ENCODE measurements at places on chromosomes 12 and 14.

GRCh38 chr12:65005716-65006115, 115.4 kb downstream of the WIF1 start:
- DNase-seq: no peak

DNA sequence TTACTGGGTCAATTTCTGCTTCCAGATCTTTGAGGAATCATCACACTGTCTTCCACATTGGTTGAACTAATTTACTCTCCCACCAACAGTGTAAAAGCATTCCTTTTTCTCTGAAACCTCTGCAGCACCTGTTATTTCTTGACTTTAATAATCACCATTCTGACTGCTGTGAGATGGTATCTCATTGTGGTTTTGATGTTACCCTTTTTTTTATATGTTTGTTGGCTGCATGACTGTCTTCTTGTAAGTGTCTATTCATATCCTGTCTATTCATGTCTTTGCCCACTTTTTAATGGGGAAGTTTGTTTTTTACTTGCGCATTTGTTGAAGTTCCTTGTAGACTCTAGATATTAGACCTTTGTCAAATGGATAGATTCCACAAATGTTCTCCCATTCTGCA, 324.9 kb downstream of the NAV3 start:
- DNase-seq: no peak

DNA sequence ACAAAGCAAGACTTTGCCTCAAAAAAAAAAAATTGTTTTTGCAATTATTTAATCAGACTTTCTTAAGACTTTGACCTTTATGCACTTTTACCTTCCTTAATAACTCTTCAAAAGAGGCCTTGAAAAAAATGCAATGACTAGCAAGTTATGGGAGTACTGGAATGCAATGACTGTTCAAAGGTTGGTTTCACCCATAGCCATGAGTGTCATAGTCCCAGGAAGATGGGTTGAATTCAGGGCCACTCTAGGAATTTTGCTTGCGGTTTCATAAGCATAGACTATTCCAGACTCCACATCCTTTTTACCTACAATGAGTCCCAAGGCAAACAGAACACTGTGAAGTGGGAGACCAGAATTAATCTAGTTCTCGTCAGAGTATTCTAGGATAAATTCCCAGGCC, 29.4 kb upstream of the DENND5B start:
- no peak for DNase-seq

- DNase-seq: no peak
Measured at GRCh38 chr14:70770490-70770889, 38.8 kb downstream of the MAP3K9 start.

GRCh38 chr12:47617476-47617875, 88.4 kb downstream of the RPAP3 start:
- no peak for DNase-seq

DNA sequence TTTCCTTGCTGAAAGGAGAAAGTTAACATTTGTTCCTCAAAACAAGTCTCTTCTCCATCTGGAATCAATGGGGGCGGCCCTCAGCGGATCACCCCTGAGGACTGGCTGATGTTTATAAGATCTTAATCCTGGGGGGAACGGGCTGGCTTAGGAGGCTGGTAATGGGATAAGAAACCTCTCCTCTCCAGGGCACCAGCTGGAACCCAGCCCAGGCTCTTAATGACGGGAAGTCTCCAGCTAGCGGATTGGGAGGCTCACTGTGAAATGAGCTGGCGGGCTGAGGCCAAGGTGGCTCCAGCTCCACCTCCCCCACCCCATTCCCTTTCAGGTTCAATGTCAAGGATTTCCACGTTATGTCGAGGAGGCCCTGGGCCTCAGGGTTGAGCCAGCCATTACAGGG, 1133.0 kb downstream of the VRK1 start:
- DNase-seq: no peak

GRCh38 chr12:94507455-94507854, 47.8 kb upstream of the CEP83 start:
- no peak for DNase-seq

GRCh38 chr14:87411370-87411769, 581.6 kb downstream of the GALC start:
- no peak for DNase-seq

DNA sequence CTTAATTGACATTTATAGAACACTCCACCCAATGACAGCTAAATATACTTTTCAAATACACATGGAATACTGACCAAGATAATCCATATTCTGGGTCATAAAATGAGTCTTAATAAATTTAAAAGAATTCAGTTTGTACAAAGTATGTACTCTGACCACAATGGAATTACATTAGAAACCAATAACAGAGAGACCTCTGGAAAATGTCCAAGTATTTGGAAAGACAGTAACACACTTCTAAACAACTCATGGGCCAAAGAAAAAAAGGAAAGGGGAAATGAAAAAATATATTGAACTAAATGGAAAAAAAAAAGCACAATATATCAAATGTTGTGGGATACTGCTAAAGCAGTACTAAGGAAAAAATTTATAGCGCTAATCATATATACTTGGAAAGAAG, 52.0 kb downstream of the CRACR2A start:
- DNase-seq: no peak

DNA sequence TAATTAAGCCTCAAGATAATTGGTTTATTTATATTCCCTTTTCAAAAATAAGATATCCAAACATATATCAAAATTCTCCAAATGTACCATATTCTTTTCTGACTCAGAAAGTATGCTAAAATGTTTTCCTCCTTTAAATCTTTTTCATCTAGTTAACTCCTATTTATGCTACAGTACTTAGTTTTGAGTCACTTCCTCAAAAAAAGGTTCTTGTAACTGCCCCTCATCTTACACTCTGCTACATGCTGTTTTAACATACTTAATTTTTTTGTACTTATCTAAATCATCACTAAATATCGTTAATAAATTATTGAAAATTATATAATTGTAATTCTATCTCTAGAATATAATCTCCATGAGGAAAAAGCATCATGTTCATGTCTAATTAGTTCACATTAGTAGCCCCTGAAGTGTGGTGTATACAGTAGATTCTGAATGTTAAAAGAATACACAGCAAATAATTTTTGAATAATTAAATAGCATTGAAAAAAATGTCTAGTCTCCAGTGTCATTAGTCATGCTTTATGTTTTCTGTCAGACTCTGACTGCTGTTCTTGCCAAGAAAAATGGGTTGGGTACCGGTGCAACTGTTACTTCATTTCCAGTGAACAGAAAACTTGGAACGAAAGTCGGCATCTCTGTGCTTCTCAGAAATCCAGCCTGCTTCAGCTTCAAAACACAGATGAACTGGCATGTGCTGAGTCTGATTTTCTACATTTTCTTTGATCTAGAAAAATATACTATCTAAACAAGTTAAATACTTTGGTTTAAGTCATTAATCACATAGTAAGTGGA, 3.5 kb downstream of the KLRD1 start:
- DNase-seq: no peak

- DNase-seq: no peak
Measured at GRCh38 chr14:81260732-81261131, 40.0 kb upstream of the GTF2A1 start.

GRCh38 chr14:100072783-100073346, 7.6 kb downstream of the EVL start:
- DNase-seq: no peak

DNA sequence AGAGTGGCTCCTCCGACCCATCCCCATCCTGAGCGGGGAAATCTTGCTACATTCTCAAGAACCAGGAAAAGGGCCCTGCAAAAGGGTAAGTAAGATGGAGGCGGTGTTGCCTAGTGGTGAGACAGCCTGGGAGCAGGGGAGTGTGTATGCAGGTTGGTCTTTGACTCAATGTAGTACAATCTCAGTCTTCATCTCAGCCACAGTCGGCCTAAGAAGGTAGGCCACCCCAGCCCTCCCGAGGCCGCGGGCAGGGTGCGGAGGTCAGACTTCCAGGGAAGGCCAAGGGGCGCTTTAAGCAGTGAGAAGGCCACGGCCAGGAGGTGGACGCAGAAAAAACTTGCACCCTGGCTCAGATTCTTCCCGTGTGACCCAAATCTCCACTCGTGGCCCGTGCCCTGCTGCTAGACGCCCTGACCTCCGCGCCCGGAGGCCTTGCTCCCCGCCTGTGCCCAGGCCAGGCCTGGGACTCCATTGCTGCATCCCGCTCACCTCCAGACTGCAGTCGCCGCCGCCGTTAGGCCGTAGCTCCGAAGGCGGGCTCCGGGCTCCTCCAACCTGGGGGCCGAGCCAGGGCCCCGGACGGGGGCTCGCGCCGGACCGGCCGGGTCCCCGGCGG, 435 bp downstream of the FOXM1 start:
- DNase-seq: no peak

DNA sequence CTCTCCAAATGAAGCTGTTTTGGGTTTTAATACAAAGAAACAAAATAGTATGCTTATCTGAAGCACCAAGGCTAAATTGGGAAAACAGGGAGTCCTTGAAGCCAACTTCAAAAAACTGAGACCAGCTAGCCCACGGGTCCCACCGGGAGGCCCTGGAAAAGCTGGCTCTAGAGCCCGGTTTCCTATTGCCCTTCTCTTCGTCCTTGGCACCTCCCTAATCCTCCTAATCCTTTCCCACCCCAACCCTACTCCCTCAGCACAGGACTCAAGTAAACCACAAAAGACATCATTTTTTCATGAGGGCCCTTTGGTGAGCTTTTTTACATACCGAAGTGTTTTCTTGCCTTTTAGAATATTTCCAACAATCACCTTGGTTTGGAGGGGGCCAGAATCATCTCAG, 11.3 kb downstream of the LRRC74A start:
- no peak for DNase-seq

- DNase-seq: no peak
Measured at GRCh38 chr12:98678236-98678945, 33.3 kb downstream of the APAF1 start.

- DNase-seq: no peak
Measured at GRCh38 chr12:95017482-95017881, 14.0 kb upstream of the NDUFA12 start.

GRCh38 chr14:41950428-41951151, 343.9 kb downstream of the LRFN5 start:
- no peak for DNase-seq

- no peak for DNase-seq
Measured at GRCh38 chr12:111154147-111154834, 214.6 kb downstream of the PHETA1 start.

- DNase-seq: no peak
Measured at GRCh38 chr12:31474751-31475150, 116.2 kb downstream of the DENND5B start.

GRCh38 chr14:57153286-57153685, 115.4 kb downstream of the EXOC5 start:
- DNase-seq: no peak

DNA sequence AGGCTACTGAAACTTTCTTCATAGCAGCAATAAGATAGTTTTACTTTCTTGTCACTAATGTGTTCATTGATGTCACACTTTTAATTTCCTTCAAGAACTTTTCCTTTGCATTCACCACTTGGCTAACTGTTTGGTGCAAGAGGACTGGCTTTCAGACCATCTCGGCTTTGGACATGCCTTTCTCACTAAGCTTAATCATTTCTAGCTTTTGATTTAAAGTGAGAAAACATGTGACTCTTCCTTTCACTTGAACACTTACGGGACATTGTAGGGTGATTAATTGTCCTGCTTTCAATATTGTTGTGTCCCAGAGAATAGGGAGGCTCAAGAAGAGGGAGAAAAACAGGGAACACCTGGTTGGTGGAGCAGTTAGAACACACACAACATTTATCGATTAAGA, 41.9 kb downstream of the IFNG start:
- no peak for DNase-seq

GRCh38 chr14:34199585-34199984, 248.7 kb upstream of the EGLN3 start:
- DNase-seq: peak; percentile 72

DNA sequence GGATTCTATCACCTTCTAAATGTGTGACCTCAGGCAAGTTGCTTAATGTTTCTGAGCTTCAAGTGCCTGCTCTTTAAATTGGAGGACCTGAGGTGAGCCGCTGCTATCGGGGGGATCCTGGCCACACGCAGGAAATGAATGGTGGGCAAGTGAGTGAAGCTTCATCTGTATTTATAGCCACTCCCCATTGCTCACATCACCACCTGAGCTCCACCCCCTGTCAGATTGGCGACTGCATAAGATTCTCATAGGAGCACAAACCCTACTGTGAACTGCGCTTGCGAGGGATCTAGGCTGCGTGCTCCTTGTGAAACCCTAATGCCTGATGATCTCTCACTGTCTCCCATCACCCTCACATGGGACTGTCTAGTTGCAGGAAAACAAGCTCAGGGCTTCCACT, 158.6 kb upstream of the CCND2 start:
- DNase-seq: no peak

DNA sequence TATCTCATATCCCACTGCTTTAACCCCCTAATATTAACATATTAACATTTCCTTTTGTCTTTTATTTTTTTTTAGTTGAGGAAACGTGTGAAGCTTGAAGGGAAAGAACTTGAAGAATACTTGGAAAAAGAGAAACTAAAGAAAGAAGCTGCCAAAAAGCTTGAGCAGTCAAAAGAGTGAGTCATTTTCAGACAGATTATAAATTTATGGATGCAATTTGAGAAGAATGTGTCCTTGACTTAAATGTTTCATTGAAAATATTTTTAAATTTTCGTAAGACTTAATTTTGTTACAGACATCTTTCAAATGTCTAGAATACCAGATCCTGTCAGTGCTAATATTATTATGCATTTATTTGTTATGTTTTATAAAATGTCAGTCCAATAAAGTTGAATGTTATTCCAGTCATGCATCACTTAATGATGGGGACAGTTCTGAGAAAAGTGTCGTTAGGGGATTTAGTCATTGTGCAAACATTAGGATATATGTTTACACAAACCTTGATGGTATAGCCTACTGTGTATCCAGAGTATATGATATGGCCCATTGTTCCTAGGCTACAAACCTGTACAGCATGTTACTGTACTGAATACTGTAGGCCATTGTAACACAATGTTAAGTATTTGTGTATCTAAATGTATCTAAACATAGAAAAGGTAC, 32.6 kb downstream of the CPSF2 start:
- DNase-seq: no peak

DNA sequence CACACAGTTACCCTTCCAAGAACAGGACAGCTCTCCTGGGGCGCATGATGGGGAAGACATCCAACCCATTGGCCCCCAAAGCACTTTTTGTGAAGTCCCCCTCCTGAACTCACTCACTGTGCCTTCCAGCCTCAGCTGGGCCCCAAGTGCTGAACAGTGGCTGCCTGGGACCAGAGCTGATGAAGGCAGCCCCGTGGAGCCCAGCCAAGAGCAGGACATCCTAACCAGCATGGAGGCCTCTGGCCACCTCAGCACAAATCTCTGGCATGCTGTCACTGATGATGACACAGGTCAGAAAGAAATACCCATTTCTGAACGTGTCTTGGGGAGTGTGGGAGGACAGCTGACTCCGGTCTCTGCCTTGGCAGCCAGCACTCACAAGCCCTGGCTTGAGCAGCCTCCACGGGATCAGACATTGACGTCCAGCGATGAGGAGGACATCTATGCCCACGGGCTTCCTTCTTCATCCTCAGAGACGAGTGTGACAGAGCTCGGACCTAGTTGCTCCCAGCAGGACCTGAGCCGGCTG, 72.0 kb downstream of the TECPR2 start:
- no peak for DNase-seq

DNA sequence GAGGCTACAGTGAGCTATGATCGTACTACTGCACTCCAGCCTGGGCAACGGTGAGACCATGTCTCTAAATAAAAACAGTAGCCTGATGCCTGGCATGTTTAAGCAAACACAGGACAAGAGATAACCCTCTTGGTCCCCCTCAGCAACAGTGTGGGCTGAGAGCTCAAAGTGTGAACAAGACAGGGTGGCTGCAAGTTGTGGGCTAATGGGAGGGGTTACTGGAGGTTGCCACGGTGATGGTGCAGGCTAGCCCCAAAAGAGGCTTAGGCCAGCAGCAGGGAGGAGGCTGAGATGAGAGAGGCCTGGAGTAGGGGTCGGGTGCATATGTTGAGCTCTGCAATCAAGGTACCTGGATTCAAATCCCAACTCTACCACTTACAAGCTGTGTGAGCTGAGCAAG, 3.4 kb upstream of the LGMN start:
- no peak for DNase-seq
